ENCODE measurements at places on chromosomes 4 and X.

- no peak for DNase-seq
Observed at GRCh38 chr4:174260099-174260498, 23.4 kb downstream of the FBXO8 start.

DNA sequence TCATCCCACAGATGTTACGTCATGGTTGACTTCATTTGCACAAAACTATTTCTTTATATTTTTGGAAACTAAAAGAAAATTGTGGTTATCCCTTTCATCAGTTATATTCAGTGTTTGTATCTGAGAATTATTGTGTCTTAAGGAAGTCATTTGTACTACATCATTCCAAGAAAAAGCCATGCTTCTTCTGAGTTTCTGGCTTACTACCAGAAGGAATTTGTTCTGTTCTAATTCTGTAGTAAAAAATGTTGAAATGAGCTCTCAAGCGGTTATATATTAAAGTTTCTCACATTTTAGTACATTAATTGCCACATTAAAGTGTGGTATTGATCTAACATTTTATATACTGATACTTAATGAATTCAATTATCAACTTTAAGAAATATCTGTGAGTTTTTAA, 1844.5 kb downstream of the PCDH7 start:
- DNase-seq, result no peak

GRCh38 chr4:153471698-153472093, 5.5 kb downstream of the TMEM131L start:
- no peak for DNase-seq

GRCh38 chr4:6878451-6879059, 31.1 kb upstream of the TBC1D14 start:
- DNase-seq, result no peak

GRCh38 chrX:132732236-132732635, 226.2 kb downstream of the HS6ST2 start:
- no peak for DNase-seq

DNA sequence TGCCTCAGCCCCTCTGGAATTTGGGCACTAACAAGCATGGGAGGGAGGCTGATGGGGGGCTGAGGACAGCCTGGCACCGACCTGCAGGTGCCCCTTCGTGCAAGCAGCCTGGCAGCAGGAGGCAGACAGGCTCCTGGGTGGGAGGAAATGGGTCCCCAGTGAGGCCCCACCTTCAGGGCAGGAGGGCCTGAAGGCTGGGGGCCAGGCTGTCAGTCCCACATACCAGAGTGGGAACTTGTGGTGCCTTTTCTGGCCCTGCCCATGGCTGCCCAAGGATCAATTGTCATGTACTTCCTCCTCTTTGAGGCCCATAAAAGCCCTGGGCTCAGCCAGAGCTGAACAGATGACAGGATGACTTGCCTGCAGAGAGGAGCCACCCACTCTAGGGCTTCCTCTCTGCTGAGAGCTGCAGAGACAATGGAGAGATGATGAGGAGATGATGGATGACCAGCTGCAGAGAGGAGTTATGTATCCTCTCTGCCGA, 141.0 kb downstream of the PDHA2 start:
- no peak for DNase-seq

DNA sequence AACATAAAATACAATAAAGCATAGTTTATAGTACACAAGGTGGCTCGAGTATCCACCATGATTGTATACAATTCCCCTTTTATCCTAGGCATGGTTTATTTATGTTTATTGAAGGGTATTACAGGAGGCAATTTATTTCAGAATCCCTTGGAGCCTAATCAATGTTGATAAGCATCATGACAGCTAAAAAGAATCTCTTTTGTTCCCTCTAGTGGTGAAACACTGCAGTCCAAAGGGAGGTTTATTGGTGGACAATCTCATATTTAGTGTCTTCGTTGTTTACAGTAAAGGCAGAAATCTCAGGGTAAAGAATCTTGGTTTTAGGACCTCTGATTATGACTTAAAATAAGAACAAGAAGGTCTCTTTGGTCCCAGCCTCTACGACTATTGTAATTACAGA, 1712.5 kb downstream of the C4orf33 start:
- DNase-seq, result peak; percentile 0

GRCh38 chr4:82398263-82398662, 24.5 kb upstream of the HNRNPD start:
- no peak for DNase-seq

- no peak for DNase-seq
Observed at GRCh38 chr4:160894809-160895208, 1269.0 kb downstream of the FSTL5 start.

DNA sequence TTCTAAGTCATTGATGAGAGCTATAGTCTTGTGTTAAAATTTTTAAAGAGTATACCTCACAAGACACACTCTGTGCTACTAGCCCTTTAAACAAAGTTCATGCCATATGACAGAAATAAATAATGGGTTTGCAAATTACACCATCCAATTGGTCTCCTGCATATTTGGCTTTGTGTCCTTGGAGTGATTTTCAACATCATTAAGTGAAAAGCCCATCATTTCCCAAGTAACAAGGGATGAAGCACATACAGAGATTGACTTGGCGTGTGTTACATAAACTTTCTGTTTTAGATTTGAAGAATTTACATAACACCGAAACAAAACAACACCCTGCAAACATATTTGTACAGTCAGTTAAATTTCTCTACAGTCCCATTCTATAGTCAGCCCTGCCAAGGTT, 216.9 kb upstream of the NEIL3 start:
- no peak for DNase-seq

- DNase-seq, result peak; percentile 37
Observed at GRCh38 chr4:108287834-108288413, 119.2 kb upstream of the LEF1 start.

DNA sequence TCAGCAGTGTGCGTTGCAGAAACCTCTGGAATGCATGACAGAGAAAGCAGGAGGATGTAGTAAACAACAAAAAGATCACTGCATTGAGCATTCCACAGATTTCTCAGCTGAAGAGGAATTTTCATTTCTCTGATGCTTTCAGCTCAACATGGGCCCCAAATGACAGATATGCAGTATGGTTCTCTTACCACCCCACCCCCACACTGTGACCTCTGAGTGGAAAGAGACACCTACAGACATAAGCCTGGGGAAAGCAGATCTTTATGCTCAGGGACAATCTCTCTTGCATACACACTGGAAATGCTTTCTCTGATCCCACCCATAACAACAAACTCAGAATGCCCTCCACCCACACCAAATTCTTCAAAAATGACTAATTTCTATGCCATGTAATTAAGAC, 983.7 kb upstream of the LCORL start:
- DNase-seq, result no peak

- DNase-seq, result no peak
Observed at GRCh38 chr4:37082912-37083311, 161.6 kb upstream of the NWD2 start.

- DNase-seq, result no peak
Observed at GRCh38 chrX:131779306-131779705, 235.4 kb downstream of the OR13H1 start.

- DNase-seq, result peak; percentile 32
Observed at GRCh38 chr4:23374259-23374658, 515.6 kb downstream of the PPARGC1A start.

GRCh38 chr4:18130256-18130655, 108.7 kb upstream of the LCORL start:
- no peak for DNase-seq

- DNase-seq, result peak; percentile 16
Observed at GRCh38 chr4:80180743-80181142, 16.6 kb upstream of the PRDM8 start.

DNA sequence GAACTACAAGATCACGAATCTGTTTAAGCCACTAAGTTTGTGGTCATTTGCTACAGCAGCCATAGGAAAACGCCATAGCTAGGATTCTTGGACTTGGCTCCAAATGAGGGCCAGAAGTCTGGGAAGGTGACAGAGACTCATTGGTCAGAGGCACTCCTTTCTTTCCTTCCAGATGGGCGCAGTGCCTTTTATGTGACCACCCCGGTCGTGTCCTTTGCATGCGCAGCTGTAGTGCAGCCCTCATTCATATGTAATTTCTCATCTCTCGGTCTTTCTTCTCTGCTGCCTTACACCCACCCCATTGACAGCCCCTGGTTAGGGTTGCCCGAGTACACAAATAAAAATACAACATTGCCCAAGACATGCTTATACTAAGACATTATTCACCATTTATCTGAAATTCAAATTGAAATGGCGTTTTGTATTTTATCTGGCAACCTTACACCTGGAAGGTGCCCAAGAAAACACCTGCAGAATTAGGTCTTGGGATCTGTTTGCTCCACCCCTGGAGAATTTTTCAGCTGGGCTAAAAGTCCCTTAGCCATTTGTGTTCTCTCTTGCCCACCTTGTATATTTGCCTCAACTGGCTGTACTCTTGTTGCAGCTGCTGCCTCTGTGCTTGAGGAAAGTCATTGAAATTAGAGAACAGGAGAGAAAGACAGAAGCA, 21.9 kb downstream of the CCKAR start:
- no peak for DNase-seq

DNA sequence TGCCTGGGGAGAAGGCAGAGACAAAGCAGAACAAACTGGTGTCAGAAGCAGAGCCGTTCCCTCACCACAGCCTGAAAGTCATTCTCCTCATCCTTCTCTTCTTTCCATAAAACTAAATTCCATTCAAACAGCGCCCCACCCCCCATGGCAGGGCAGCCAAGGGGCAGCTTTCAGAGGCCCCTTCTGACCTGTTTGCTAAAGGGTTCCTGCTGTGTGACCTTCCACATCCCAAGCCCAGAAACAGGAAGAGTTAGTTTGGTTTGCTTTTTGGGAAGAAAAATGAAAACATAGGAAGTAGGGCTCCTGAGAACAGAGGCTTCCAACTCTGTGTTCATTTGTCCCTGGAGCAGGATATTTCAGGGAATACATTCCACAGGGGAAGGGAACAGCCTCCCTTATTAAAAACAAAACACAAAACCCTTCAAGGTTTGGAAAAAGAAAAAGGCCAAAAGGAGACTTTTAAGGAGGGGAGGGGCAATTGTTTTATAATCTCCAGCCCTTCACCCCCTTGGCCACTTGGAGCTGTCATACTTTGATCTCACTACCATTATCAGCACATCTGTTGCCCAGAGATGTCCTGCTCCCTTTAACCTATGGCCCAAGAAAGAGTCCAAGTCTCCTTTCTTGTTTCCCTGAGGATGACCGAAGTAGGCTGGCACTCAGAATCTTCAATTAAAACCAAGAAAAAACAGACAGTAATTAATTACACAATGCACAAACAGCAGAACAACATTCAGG, 25.3 kb downstream of the STARD8 start:
- no peak for DNase-seq

GRCh38 chr4:88134536-88135355, 23.7 kb downstream of the ABCG2 start:
- no peak for DNase-seq

DNA sequence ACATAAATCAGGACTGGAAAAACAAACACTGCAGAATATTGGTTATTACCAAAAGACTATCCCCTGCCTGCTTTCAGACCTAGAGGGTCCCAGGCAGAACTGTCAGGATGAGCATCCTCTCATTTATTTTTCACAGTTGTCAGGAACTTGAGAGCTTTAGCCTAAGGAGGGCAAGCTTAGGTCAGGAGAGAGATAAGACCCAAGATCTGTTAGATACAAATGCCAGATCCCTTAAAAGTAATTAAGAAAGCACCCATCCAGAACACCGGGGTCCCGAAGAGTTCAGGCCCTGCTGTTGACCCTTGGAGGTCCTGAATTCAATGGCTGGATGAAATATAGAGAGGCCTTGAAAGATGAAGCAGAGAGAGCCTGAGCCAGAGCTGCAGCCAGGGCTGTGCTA, 5.9 kb upstream of the MAGEB3 start:
- DNase-seq, result no peak

DNA sequence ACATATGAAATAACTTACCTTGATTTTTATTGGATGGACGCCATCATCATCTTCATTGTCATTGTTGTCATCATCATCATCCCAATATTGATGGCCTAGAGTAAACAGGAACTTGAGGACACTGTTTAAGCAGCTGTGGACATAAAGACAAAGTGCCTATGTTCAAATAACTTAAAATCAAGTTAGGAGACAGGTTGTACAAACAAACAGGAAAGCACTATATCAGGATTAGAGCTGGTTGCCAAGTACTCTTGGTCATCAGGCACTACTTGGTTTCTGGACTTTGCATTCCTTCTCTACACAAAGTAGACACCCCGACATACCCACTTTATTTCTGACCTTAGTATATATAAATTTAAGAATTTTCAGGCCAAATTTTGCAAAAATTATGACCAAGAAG, 608.6 kb downstream of the KLHL13 start:
- DNase-seq, result no peak

GRCh38 chr4:122914292-122914904, 8.0 kb downstream of the NUDT6 start:
- DNase-seq, result peak; percentile 35

- no peak for DNase-seq
Observed at GRCh38 chrX:6131287-6131686, 97.4 kb downstream of the NLGN4X start.

DNA sequence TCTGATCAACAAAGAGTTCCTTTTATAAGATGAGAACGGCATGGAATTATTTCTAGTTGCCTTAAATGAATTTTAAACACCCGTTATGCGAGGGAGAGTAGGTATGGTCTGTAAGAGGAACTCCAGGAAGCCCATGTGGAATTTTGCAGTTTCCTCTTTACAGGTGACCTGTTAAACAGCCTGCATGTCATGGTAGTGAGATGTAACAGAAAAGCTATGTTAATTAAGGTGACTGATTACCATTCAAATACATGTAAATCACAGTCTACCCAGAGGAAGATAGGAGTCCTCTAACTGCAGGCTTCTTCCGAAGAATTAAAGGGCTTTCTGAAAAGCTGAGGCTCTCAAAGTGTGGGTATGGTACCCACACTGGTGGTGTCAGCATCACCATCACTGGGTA, 163.6 kb downstream of the CBR4 start:
- no peak for DNase-seq

- peak; percentile 30 for DNase-seq
Observed at GRCh38 chr4:112702892-112703291, 65.9 kb downstream of the LARP7 start.

GRCh38 chr4:40379248-40379647, 44.1 kb downstream of the CHRNA9 start:
- no peak for DNase-seq

GRCh38 chr4:110631584-110632505, 9.0 kb upstream of the PITX2 start:
- DNase-seq, result peak; percentile 39

- no peak for DNase-seq
Observed at GRCh38 chr4:104493081-104493831, 1.4 kb downstream of the CXXC4 start.

- DNase-seq, result no peak
Observed at GRCh38 chr4:151035911-151036310, 20.8 kb upstream of the LRBA start.

DNA sequence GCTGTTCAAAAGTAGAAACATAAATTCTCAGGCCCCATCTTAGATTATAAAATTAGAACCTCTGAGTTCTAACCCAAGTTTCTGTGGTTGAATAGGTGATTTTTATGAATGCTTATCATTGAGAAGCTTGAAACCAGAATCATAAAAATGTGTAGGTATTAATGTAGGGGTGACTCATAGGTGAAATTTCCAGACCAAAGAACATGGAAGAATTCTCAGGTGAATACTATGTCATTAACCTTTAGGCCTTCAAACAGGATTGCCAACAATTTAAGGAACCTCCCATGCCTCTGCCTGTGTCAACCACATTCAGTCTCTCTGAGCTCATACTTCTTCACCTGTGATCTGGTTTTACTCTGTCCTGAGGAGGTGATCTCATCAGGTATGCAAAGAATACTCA, 177.8 kb downstream of the NPFFR2 start:
- no peak for DNase-seq
